ENCODE measurements at places on chromosomes 1 and 21.
A peak's percentile ranks its signal among the peaks of the same experiment; 100 is the strongest.

DNA sequence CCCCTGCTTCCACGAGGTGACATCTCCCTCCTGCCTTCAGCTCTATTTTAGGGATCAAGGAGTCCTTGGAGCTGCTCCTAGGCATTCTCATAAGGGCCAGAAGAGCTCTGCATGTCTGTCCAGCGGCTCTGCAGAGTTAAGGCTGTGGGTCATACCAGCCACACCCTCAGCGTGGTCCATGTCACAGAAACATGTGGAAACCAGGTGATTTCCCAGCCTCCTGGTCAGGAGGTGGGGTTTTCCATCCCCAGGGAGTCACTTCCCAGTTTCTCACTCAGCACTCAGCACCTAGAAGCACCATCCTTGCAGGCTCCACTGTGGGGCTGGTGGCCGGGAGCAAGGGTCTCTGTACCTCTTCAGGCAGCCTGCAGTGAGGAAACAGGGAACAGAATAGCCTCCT is 1.4 kb upstream of the TNFRSF1B start:
- DNase-seq, result no peak

DNA sequence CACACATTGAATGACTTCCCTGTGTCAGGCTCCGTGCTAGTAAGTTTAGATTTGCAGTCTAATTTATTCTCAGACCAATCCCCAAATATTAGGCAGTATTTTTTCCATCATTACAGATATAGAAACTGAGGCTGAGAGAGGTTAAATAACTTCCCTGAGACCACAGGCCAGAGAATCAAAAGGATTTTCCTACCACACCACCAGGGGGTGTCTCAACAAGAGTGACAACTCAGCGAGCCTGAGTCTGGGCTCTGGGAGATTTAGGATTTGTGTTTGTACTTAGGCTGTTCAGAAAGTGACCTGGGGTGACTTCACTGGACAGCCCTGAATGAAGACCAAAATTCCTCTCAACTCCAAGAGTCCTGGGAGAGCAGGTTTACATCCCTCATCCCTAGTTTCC is 13.3 kb upstream of the LCE5A start:
- no peak for DNase-seq

DNA sequence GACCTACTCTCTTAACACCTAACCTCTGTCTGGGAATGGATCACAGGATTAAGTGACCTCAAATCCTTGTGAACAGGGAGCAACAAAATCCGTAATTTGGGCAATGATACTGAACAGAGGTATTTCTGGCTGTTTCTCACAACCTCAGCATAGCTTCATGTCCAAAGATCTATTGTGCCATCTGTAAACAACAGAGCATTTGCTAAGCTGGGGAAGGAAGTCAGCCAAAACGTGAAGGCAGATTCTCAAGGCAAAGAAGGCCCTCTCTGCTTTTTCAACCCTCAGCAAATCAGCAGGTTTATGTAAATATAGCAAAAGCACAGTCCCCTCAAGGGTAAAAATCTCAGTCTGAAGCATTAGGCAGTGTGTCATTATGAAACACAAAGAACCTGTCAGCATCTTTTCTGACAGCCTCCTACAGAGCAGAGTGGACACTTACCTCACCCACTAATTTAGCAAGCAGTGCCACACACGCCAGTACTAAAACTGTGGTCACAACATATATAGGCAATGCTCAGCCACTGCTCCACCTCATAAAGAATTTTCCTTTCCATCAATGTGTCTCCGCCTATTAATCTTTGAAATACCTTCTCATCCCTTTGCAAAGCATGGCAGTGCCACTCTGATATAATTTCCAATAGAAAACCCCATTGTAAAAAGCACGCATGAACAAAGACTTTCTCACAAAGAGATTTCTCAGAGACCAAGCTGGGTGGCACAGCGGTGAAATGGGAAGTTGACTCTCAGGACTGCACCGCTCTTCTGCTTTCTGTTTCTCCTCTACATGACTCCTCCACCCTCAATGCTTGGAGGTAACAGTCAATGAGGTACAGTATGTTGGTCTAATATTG is 188.0 kb downstream of the RERE start:
- no peak for DNase-seq

- no peak for DNase-seq
These were observed 895 bp upstream of the PDZK1 start for GRCh38 chr1:145708063-145708462.

GRCh38 chr1:82044111-82044510 is 243.4 kb downstream of the ADGRL2 start:
- no peak for DNase-seq

DNA sequence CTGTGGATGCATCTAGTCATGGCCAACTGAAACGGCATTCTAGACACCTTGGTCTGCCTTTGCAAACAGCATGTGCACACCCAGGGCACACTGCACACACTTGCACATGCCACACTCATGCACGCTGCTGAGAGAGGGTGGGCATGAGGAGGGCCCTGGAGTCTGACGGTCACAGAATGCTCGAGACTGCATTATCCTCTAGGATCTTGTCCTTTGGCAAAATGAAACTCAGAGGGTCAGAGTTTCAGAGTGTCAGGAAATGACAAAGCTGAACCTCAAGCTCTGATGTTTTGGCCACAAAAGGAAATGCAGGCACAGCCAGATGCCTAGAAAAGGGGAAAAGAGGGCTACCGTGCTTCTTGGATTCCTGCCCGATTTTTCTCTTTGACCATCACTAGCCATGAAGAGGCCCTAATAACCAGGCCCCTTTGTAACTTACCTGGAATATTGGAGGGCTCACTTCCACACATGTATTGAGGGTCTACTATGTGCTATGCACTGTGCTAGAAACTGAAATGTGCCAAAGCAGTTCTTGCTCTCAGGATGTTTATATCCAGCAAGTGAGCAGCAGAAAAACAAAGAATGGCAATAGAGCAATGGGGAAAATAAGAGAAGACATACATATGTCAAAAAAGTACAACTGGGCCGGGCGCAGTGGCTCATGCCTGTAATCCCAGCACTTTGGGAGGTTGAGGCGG is 65.4 kb downstream of the TOMM20 start:
- DNase-seq, result no peak

GRCh38 chr1:206579747-206580437 is 32.4 kb downstream of the EIF2D start:
- DNase-seq, result peak; percentile 88

GRCh38 chr1:63843010-63843409 is 69.2 kb downstream of the ROR1 start:
- no peak for DNase-seq

GRCh38 chr1:32431736-32432400 is 33.0 kb upstream of the ZBTB8B start:
- no peak for DNase-seq

DNA sequence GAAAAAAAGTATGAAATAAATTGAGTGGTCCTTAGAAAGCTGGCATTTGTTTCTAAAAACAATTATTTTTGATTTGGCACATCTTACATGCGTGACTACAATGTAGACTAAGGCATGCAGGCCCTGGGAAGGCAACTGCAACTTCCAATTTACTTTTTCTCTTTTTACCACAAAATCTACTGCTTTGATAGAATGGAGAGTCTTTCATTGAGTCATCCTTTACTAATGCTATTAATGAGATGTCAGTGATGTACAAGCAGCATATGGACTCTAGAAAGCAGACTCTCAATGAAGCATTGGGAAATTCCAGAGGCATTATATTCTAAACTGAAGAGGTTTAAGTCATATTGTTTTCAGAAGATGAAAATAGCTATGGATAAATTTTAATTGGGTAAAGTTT is 29.6 kb upstream of the PRRX1 start:
- no peak for DNase-seq

- no peak for DNase-seq
These were observed 47.4 kb downstream of the ACTN2 start for GRCh38 chr1:236733653-236734052.

- DNase-seq, result no peak
These were observed 1035.7 kb downstream of the ADGRL2 start for GRCh38 chr1:82836213-82836972.

- DNase-seq, result no peak
These were observed 19.7 kb upstream of the AK2 start for GRCh38 chr1:33056426-33056825.

DNA sequence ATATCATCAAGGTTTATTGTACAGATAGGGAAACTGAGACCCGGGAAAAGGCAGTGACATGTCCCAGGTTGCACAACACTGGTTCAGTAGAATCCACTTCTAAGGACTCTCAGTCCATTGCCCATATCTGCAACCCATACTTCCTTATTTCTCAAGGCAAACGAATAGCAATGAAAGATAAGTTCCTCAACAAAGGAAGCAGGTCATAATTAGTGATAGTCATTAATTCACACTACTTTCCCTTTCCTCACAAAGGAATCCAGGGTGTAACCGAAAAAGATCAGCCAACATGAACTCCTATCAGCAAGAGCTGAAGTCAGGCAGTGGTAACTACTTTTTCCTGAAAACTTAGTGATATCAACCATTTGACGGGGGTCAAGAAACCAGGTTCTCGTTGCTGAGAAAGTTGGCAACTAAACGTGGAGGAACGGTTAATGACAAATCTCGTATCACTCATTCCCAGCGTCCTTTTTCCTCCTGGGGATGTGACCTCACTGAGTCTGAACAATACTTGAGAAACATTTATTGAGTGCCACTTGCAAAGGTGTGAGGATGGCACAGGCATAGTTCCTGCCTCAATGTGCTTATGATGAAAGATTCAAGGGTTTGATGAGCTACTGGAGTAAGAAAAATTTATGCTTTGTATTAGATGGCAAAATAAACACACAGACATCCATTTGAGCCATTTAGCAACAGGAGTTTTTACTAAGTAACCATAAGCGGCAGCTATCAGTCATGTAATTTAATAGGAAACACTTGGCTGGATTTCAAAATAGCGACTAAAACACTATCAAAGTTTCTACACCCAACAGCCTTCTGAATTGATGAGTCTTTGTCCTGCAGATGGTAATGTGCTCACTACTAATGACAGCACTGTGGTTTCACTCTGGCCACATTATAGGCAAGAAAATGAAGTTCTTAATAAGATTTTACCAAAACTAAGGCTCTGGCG is 82.3 kb downstream of the PLPP3 start:
- no peak for DNase-seq

- DNase-seq, result no peak
These were observed 6.5 kb upstream of the GLRX2 start for GRCh38 chr1:193111641-193112090.

DNA sequence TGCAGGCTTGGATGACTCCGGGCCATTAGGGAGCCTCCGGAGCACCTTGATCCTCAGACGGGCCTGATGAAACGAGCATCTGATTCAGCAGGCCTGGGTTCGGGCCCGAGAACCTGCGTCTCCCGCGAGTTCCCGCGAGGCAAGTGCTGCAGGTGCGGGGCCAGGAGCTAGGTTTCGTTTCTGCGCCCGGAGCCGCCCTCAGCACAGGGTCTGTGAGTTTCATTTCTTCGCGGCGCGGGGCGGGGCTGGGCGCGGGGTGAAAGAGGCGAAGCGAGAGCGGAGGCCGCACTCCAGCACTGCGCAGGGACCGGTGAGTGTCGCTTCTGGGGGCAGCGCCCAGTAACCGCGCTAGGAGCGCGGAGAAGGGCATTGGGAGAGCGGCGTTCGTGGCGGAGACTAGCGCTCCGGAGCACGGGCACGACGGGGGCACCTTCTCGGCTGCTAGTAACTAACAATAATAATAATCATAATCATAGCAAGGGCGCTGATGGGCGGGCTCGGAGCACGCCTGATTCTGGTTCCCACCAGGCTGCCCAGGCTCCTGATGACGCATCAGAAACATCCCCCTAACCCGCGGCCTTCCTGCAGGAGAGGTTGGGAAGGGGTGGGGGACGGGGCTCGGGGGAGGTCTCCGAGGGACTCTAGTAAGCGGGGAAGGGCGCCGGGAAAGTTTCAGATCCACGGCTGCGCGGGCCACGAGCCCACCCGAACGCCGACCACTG is at the start of gene MX1:
Gene MX1, plus strand, starts transcription at position 286 of the 722 bp plus-strand sequence. CDS start 5,832 bp downstream, outside the sequence.
- DNase-seq, result peak; percentile 93

GRCh38 chr1:93705892-93706500 is 24.4 kb upstream of the BCAR3 start:
- no peak for DNase-seq

DNA sequence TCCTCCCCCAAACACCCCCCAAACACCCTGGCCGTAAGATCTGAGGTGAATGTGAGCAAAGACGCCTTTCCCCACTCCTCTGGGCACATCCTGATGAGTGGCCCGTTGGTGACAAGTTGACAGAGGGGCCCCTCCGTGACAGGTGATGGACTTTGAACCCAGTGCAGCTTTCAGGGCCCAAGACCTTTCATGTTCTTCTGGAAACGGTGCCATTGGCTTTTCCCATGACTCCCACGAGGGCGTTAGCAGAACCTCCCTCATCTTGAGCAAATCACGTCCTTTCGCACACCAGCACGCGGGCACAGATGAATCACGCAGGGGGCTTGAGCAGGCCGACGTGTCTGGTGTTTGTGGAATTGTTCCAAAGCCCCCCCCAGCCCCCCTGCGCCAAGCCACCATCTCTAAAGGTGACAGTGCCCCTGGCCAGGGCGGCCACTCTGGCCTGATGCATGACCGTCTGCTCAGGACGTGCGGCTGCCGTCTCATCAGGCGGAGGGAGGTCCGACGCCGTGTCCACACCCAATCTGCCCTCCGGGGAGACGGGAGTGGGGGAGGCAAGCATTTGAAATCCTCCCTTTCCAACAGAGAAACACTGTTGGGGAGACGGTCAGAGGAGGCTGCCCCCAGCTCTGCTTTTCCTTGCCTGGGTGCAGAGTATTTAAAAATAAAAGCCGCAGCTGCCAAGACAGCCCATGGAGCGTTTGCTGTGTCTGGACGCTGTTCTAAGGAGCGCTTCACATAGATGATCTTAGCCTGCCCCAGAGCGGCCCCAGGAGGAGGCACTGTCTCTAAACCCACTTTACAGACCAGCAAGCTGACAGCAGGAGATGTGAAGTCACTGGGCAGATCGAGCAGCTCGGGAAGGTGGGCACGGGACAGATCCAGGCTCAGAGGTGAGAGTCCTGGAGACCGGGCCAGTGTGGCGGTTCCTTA is 98.3 kb upstream of the ARHGEF16 start:
- DNase-seq, result no peak

- DNase-seq, result no peak
These were observed 142.4 kb downstream of the NTMT2 start for GRCh38 chr1:170288155-170288554.

DNA sequence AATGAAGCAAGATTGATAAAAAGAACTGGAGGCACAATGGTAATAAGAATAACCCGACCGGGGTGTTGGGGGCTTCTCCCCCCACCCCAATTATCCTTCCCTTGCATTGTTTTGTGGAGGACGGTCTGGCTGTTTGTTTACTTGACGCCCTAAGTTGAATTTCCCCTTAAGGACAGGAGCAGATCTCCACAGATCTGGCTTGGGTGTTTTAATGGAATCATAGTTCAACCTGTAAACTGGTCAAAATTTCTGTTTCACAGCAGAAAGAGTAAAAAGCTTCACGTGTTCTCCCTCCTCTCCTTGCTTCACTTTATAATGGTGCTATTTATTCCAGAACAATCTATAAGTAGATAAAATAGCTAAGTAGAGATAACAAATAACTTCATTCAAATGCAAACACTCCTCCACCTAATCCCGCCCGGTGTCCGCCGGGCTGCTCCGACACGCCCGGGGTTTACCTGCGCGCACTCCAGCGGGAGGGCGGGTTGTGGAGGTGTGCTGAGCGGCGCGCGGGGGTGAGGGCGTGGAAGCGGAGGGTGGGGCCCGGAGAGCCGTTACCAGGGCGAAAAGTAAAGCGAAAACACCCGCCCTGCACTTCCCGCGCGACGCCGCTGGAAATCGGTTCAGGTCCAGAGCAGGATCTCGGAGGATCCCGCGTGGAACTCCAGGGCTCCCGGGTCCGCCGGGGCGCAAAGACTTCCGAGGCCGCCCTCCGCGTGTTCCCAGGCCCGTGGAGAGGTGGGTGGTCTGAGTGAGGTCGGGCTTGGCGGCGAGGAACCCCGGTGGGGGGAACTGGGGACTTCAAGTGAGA is 2.0 kb upstream of the ATF3 start:
- no peak for DNase-seq

- no peak for DNase-seq
These were observed 65.1 kb upstream of the RAB4A start for GRCh38 chr1:229205854-229206253.

GRCh38 chr1:30930631-30931173 is 22.1 kb upstream of the SDC3 start:
- DNase-seq, result no peak
